NCI-H1417 treated with DMSO at 0.1 percent for 48 hours (cell line): ENCODE measurements at places on chromosomes 11 and 22.

DNA sequence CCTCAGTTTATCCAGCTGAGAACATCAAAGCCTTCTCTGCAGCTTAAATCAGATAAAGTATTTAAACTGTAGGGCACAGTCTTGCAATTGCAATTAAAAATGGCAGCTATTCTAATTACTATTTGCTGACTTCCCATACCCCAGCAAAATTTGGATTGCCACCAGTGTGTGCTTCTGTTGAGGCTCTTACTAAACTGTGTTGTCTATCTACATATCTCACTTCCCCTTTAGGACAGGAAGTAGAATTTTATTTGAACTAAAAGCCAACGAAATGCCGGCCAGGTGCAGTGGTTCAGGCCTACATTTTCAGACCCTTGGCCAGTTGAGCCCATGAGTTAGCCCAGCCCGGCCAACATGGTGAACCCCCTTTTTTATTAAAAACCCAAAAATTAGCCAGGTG, 7.1 kb downstream of the SAA4 start:
- DNase-seq: no peak

GRCh38 chr22:49394116-49394785, 433.4 kb downstream of the BRD1 start:
- no peak for DNase-seq

- DNase-seq: no peak
These were observed 78.2 kb downstream of the PPP2R1B start for GRCh38 chr11:111688013-111688412.

GRCh38 chr11:119928047-119928446, 199.0 kb upstream of the NECTIN1 start:
- no peak for DNase-seq

GRCh38 chr11:68525930-68526329, 65.4 kb downstream of the PPP6R3 start:
- DNase-seq: no peak

DNA sequence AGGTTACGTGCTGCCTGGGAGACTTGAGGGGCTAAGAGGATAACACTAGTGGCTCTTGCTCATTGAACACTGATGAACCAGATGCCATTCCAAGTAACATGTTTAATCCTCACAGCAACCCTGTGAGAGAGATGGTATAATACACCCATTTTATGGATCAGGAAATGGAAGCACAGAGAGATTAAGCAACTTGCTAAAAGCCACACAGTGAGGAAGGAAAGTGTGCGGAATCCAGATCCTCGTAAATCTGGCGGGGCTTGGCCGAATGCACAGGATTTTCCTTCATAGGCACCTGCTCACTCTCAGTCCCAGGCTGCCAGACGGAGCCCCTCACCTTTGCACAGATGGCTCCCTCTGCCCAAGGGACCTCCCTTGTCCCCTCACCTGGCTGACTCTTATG, 7.7 kb upstream of the FOSL1 start:
- DNase-seq: no peak

DNA sequence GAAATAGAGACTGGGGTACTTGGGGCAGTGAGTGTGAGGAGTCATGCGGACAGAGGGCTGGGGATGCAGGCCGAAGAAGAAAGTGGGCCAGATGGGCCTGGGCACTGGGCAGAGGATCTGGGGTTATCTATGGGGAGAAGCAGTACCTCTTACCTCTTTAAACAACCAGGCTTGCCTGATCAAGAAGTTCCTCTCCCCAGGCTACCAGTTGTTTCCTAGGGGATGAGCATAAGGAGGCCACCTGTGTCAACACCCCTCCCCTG, 98.4 kb upstream of the PITPNB start:
- no peak for DNase-seq

GRCh38 chr22:30056015-30056414, 24.2 kb upstream of the HORMAD2 start:
- DNase-seq: no peak

DNA sequence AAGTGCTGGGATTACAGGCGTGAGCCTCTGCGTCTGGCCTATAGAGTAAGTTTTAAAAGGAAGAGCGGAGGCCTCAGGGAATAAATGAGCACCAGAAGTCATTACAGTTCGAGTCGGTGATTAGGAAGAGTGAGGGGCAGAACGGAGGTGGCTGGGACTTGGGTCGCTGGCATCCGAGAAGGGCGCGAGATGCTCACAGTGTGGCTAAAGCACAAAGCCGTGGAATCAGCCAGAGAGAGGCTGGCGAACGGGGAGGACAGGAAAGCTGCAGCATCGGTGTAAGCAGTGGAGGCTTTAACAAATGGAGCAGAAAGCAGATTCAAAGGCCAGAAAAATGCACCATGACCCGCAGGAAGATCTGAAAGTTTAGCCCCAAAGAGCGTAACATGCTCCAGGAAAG, 2.7 kb upstream of the KRTAP5-4 start:
- no peak for DNase-seq

DNA sequence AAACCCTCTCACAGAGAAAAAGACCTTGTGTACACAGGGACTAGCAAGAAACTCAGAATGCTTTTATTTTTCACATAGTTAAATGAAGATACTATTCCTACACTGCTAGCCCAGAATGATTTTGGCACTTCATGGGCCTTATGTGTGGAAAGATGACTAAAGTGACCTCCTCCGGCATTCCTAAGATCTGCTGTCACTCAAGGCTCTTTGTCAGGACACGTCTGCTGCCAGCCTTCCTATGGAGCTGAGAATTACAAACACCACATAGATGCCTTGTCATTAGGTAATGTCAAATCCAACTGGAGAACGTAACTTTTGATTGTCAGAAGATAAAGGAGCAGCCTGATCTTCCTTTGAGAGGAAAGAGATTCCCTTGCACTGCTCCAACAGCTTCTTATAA, 249.1 kb downstream of the FAT3 start:
- DNase-seq: no peak

- DNase-seq: no peak
These were observed 22.9 kb downstream of the FLI1 start for GRCh38 chr11:128716661-128717210.

DNA sequence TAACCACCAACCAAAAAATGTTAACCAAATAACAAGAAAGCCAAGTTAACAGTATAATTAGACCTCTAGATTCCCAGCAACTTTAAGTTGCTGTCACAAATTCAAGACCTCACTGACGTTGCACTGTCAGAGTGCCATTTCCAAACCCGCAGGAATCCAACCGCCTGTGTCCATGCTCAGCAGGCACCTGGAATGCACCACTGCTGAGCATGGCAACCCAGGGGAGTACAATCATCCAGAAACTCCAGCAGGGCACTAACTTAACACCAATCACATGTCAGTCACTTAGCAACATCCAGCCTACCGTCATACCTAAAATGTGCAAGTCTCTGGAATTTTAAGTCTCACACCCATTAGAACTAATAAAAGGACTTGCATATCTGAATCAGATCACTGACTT, 48.8 kb downstream of the SMCO4 start:
- DNase-seq: no peak

DNA sequence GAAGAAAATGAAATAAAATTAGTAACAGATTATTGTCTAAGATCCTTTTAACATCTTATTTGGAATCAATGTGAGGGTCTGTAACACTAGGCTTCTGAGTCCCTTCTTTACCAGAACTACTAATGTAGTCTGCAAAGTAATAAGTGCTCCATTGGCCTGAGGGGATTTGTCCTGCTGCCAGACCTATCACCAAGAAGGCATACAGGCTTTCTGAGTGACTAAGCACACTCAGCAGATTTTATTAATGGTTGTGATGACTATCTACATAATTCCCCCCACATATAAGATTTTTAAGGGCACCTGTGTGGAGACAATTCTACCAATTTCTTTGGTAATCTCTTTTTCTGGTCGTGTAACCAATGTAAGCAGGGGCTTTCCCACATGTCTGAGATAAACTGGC, 365.0 kb upstream of the FAT3 start:
- no peak for DNase-seq

GRCh38 chr11:1075341-1075911, 752 bp downstream of the MUC2 start:
- DNase-seq: no peak

DNA sequence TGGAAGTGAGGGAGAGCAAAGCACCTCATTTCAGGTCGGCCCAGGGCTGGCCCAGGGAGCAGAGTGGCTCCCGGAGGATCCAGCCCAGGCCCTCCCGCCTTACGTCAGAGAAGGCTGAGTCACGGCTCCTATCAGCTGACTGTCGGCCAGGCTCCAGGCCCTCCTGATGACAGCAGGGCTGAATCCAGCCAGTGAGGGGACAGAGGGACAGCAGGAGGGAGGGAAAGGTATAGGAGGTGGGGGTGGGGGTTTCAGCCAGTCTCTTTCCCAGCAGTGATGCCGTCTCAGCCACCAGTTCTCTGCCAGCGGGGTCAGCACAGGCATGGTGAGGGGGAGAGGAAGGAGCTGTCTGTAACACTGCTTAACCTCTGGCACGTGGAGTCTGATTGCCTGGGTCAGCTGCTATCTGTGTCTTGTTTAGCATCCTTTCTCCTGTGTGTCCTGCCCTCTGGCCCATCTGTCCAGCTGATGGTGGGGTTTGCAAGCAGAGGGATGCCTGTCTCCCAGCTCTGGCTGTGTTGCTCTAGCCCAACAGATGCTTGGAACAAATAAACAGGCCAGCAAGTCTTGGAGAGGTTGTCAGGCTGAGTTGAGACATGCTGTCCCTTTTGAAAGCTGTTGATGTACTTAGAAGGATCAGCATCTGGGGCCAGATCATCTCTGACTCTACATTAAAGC, 74.0 kb downstream of the ADAMTS15 start:
- no peak for DNase-seq

GRCh38 chr11:130454491-130455252, 6.2 kb downstream of the ADAMTS15 start:
- DNase-seq: no peak

GRCh38 chr22:49239264-49240015, 588.2 kb downstream of the BRD1 start:
- no peak for DNase-seq

DNA sequence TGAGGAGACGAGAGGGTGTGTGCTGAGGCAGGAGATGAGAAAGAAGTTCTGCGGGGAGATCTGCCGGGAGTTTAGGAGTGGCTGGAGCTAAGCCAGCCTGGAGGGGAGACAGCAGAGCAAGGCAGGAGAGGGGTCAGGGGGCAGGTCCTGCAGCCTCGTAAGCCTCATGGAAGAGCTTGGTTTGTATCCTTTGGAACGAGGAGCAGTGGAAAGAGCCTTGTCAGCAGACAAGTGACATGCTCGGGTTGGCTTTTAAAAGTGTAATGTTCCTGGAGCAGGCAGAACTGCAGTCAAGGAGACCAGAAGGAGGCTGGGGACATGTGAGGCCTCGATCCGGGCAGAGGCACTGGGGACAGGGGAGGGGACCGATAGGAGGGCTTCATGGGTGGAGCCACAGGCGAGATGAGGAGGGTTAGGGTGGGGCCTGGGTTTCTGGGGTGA, 21.4 kb upstream of the TUB start:
- no peak for DNase-seq

DNA sequence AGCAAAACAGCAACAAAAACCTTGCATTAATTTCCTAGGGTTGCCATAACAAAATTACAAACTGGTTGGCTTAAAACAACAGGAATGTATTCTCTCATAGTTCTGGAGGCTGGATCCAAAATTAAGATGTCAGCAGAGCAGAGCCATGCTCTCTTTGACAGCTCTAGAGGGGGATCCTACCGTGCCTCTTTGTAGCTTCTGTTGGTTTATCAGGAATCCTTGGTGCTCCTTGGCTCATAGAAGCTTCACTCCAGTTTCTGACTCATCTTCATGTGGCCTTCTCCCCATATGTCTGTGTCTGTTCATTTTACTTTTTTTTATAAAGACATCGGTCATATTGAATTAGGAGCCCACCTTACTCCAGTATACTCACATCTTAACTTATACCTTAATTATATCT, 90.5 kb upstream of the POU2AF2 start:
- DNase-seq: no peak

GRCh38 chr22:29670626-29671025, 49.2 kb upstream of the CABP7 start:
- DNase-seq: no peak

DNA sequence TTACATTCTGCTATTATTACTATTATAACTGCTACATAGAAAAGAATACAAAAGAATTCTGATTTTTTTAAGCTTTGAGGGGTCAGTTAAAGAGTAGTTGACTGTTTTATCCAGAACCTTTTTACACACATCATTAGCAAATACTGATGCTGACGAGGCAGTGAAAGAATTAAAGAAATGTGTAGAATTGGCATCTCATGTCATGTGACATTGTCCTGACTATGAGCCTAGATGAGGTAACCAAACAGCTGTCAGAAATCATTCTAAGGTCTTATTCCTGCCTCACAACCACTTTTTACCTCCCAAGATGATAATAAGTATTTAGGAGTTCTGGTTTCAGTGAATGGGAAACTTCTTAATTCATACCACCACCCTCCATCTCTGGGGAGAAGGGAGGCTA, 121.0 kb downstream of the SLC1A2 start:
- DNase-seq: no peak

DNA sequence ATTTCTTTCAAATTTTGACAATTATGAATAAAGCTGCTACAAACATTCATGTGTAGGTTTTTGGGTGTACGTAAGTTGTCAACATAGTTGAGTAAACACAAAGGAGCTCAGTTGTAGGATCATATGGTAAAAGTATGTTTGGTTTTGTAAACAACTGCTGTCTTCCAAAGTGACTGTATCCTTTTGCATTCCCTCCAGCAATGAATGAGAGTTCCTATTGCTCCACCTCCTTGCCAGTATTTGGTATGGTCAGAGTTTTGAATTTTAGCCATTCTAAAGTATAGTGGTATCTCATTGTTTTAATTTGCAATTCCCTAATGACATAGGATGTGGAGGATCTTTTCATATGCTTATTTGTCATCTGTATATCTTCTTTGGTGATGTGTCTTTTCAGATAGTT, 28.0 kb upstream of the PHOX2A start:
- no peak for DNase-seq

DNA sequence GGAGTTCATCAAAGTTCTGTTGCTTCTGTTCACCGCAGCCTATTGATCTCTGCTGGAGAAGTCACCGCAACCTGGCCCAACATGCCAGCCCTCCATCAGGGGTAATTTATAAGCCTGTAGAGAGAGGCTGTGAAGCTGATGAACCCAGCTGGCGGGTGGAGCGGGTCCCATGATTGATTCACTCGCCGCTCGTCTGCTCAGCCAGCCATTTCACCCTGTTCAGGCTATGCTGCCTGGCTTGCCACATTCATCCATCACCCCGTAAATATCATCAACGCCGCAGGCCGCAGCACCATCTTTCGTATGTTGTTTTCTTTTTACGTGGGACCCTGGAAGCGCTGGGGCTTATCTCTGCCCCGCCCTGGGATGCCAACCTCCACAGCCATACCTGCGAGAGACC, 116.7 kb upstream of the OPCML start:
- no peak for DNase-seq

- no peak for DNase-seq
These were observed 561 bp downstream of the FXYD2 start for GRCh38 chr11:117823946-117824420.

- DNase-seq: no peak
These were observed 891.4 kb downstream of the METTL15 start for GRCh38 chr11:28999620-29000019.

GRCh38 chr11:130243816-130244215, 70.9 kb downstream of the ZBTB44 start:
- DNase-seq: no peak

DNA sequence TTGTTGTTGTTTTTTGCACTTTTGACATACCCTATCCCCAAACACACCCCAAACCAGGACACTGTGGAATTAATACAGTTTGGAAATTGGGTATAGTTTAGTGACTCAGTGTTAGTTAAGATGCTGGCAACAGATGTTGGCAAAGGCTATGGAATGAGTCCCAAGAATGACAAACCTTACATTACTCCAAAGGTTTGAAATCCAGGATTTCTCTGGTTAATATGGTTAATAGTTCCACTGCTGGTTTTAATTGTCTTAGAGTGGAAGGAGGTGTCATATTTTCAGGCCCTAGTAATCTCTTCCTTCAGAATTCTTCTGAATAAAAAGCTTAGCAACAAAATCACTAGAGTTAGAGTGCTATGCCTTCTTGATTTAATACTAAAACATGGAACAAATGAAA, 775 bp downstream of the LPXN start:
- DNase-seq: no peak
